ENCODE measurements at places on chromosomes 12 and 14. TPM values are rescaled to one million over a fixed set of nuclear protein-coding genes. Genes with fewer than 3 reads are reported as not detected.

The IL31 gene
- not detected for polyA plus RNA-seq

The PAX9 gene
- polyA plus RNA-seq, result 0.04 TPM

The TRHDE gene
- not detected for polyA plus RNA-seq

The PTPRR gene
- polyA plus RNA-seq, result 0.15 TPM

The TNFAIP2 gene
- 10.0 TPM for polyA plus RNA-seq

The A2M gene
- 0.44 TPM for polyA plus RNA-seq

The AQP6 gene
- 0.06 TPM for polyA plus RNA-seq

The LGMN gene
- polyA plus RNA-seq, result 11.3 TPM

The HELB gene
- polyA plus RNA-seq, result 4.6 TPM

The NRIP2 gene
- polyA plus RNA-seq, result 0.83 TPM

The OLR1 gene
- polyA plus RNA-seq, result not detected

The LUM gene
- polyA plus RNA-seq, result 0.30 TPM

The HOXC13 gene
- polyA plus RNA-seq, result not detected
